Uterus (tissue), 4 donors: ENCODE measurements at places on chromosomes 1 and 21.

DNA sequence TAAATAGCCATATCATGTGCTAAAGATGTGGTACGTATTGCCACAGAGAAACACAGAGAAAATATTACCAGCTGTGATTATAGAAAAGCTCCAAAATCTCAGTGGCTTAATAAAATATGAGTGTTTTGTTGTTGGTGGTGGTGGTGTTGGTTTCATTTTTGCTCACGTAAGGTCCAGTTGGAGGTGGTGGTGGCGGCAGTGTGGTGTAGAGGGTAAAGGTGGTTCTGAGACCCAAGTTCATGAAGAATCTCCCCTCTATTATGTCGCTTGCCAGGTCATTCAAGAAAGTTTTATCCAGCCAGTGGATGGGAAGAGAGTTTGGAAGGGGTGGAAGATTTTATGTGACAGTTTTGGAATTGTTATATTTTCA lies 217.6 kb upstream of the SAMSN1 start:
- DNase-seq, result no peak

DNA sequence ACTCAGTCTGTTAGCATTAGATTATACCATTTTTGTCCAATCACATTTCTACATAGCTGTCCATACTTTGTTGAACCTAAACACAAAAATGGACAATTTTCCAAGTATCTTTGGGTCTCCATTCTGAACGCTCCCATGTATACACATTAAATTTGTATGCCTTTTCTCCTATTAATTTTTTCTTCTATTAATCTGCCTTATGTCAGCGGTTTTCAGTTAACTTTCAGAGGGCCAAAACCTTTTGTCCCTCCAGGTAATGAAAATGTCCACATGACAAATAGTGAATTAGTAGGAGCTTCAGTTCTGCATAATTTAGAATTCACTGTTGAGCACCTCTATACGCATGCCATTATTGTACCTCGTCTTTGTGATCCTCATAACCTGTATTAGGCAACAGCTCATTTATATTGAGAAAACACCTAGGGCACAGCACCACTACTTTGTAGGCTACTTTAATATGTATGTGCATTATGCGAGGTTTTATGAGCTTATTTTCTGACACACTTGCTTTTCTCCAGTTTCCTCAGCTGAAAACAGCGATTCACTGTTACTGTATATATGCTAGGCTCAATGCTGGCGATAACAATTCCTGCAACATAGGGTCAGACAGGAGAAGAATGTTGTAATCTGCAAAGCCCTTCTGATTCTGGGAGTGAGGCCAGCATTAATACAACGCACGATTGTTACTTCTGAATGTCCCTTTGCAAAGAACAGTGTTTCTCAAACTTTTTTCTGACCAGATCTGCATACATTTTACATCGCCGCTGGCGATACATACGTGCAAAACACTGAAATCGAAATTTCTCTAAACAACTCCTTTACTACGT lies 1.1 kb upstream of the ABCD3 start:
- DNase-seq, result peak; percentile 47

DNA sequence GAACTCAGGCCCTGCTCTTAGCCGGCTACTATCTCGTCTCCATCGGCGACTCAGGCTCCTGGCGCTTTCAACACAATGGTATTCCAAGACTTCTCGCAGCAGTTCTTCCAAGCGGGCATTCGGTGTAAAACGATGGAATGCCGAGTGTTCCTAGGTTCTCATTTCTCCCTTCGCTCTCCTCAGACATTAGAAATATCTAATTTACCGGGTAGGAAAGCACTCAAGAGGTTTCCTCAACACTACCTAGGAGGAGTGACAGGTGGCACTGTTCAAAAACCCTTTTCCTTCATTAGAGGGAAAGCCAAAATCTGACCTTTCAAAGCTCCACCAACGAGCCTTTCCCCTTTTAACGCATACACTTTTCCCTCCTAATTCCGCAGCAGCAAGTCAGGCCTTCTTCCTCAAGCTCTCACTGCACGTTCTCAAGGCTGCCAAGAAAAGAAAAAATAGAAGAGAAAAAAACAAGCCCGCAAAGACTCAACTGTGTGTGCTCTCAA lies 601 bp downstream of the UBE2G2 start:
- no peak for DNase-seq

DNA sequence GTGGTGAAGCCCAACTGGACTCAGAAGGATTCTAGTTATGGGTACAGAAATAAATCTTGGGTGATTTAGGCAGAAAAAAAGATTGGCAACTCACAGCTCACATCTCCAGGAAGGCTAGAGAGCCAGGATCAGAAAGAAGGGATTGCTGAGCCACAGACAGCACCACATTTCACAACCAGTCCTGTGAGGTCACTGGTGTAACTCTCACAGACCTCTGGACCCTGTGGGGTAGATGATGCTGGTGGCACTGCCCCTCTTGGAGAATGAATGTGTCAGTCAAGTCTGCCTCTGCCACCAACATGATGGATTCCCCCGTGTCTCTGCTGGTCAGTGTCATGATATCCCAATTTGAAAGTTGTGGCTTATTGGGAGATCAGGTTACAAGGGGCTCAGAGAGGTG lies 70.9 kb upstream of the HMCN1 start:
- DNase-seq, result no peak
